ENCODE measurements at places on chromosomes 6 and 20.

DNA sequence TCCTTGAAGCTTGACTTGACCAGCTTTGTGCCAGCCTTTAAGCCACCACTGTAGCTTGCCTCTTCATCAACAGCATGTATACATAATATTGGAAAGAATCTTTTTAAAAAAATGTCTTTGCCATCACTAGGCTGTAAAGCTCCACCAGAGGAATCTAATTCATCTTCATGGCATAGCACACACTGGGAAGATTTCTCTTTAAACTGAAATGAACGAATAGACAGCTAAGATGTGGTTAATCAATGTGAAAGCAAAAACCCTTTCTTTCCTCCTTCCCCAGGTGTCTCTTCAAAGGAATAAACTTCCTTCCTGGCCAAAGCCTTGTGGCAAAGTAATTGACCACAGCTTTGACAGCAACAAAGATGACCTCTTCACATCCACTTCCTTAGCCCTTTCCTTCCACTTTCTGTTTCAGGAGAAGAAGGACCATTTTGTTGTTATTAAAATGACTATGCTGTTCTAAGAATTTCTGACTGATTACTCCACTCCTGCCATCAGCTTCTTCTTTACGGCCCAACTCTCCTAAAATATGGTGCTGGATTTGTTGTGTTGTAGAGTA, 428.7 kb upstream of the SOX4 start:
- peak; percentile 61 for DNase-seq

GRCh38 chr20:33279261-33279910, 3.6 kb upstream of the BPIFB1 start:
- DNase-seq = no peak

- DNase-seq = no peak
Observed at GRCh38 chr6:2957696-2958330, 13.6 kb downstream of the SERPINB6 start.

- peak; percentile 15 for DNase-seq
Observed at GRCh38 chr6:109008537-109009235, 86.0 kb downstream of the SESN1 start.

DNA sequence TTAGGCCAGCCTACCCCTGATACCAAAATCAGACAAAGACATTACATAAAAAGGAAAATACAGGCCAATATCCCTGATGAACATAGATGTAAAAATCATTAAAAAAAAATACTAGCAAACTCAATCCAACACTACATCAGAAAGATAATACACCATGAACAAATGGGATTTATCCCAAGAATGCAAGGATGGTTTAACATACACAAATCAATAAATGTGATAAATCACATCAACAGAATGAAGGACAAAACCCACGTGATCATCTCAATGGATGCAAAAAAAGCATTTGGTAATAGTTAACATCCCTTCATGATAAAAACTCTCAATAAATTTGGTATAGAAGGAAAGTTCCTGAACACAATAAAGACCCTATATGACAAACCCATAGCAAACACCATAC, 63.8 kb downstream of the SLC22A2 start:
- no peak for DNase-seq

DNA sequence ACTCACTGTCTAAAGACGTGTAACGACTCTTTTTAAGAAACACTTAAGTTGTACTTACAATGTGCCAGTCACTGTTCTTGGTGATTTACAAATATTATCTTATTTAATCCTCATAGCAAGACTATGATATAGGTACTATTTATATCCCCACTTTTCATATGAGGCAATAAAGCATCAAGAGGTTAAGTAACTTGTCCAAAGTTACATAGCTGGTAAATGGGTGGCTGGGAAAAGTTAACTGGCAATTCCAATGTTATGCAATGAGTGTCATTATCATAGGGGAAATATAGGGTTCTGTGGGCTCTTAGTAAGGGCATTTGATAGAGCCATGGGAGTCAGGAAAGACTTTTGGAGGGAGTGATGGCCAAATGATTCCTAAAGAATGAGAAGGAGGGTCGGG, 21.4 kb upstream of the RIPOR2 start:
- no peak for DNase-seq

- DNase-seq = no peak
Observed at GRCh38 chr6:96604420-96604819, 41.5 kb downstream of the FHL5 start.

DNA sequence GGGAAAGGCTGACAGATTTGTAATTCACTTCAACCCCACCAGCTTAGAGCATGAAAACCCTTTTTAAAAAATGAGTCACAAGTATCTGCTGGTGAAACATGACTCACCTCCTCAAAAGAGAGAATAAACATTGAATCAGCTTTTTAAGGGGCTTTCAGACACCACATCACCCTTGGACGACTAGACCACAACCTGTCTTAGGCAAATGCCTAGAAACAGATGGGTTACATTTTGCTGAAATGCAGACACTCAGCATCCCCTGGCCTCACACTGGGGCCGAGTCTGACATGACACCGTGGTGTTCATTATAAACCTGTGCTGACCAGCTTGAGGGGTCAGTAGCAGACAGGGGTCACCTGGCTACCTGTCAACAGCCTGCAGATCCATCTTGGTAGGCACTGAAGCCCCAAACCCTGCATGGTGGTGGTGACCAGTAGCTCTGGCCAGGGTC, 175.3 kb upstream of the CST7 start:
- peak; percentile 53 for DNase-seq
